ENCODE measurements at places on chromosomes 4 and X.

- DNase-seq: no peak
These were observed 41.1 kb downstream of the AMMECR1 start for GRCh38 chrX:110276778-110277177.

DNA sequence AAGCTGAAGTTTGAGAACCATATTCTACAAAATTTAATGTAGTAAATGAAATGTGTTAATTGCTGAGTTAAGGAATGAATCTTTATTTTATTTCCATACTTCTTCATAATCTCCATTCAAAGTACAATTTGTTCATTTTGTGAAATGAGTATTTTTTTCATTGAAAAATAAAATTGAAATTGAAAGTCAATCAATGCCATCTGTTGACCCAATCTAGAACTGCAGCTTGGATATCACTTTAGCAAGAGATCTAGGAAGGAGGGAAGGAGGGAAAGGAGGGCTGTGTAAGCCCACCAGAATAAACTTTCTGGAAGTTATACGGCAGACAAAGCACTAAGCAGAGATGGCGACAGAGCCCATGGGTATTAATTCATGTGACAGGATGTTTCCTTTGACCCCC lies 128.4 kb downstream of the ZMAT1 start:
- no peak for DNase-seq

GRCh38 chr4:48340276-48340964 lies 909 bp upstream of the SLAIN2 start:
- no peak for DNase-seq

DNA sequence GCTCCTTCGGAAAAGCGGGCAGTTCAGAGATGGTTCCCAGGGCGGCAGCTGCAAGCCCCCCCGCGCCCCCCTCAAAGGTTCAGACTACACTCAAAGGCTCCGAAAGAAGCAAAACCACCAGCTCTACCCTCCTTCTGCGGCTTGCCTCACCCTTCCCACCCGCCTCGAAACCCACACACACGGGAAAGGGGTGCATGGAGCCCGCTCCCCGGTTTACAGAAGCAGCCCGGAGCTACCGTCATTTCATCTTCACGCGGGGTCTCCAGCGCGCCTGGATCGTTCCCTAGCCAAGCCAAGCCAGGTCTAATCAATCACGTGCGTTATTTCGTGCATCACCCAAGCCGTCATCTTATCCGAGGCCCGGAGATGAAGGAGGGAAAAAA lies 1.2 kb downstream of the NLGN4X start:
- DNase-seq: no peak

DNA sequence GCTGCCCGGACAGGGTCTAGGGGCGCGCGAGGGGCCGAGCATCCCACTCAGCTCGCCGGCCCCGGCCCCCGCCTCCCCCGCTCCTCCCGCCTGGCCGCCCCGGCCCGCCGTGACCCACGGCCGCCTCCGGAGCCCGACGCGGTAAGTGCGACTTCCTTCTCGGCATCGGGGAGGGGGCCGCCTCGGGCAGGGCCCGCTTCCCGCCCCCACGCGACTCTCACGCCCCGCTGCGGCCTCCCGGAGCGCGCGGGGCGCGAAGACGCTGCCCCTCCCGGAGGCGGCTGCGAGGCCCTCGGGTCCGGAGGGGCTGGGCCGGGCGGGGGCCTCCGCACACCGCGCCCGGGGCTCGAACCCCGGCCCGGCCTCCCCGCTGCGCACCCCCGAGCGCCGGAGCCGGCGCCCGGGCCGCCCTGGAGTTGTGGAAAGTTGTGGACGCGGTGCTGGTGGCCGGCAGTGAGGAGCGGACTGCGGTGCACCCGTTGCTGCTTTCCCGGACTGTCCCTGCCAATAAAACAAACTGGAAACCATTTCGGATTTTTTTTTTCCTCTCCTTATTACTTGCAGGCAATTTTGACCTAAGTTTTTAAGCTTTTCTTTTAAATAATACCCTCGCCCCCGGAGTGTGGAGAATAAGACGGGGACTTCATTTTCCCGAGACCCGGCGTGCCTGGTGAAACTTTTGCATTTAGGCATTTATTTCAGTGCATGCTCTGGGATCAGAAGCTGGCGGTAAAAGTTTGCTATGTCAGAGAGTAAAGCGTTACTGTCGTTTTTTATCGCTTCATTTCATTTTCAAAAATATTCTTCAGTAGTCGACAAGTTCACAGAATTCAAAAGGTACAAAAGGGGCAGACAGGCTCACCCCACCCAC lies 13.0 kb upstream of the TMEM156 start:
- no peak for DNase-seq

GRCh38 chrX:37383313-37383712 lies 34.1 kb downstream of the PRRG1 start:
- no peak for DNase-seq

DNA sequence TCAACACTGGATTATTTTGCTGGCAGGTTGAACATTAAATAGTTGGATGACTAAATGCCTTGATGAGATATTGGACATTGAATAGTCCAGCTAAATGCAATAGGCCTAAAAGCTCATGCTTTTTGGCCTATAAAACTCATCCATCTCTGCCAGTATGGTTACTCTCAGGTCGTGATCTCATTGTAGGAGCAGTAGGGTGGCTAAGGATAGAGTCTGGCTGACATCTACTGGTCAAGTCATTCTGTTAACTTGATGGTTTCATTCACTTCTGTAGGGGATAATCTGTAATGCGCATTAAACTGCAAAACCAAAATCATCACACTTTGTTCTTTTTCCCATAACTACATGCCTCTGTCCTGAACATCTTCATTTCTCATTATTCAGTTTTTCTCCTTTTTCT lies 227.0 kb downstream of the DKK2 start:
- DNase-seq: no peak

GRCh38 chr4:80452055-80452454 lies 116.5 kb downstream of the CFAP299 start:
- DNase-seq: no peak

DNA sequence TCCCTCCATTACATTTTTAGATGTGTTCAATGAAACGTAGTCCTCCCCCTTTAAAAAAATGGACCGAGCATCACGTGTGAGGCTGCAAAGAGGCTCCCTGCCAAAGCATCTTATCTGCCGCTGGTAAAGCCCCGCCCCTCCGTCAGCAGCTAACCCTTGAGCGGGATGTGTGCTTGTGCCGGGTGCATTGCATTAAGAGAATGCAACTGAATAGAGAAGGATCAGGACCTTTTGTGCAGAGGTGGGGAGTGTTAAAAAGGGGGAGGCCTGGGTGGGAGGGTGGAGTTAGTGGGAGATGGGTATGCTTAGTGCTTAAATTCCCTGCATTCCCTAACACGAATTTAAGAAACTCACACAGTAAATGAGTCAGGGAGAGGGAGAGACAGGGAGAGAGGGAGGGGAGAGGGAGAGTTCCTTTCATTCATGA lies 66.0 kb downstream of the TBL1X start:
- no peak for DNase-seq

DNA sequence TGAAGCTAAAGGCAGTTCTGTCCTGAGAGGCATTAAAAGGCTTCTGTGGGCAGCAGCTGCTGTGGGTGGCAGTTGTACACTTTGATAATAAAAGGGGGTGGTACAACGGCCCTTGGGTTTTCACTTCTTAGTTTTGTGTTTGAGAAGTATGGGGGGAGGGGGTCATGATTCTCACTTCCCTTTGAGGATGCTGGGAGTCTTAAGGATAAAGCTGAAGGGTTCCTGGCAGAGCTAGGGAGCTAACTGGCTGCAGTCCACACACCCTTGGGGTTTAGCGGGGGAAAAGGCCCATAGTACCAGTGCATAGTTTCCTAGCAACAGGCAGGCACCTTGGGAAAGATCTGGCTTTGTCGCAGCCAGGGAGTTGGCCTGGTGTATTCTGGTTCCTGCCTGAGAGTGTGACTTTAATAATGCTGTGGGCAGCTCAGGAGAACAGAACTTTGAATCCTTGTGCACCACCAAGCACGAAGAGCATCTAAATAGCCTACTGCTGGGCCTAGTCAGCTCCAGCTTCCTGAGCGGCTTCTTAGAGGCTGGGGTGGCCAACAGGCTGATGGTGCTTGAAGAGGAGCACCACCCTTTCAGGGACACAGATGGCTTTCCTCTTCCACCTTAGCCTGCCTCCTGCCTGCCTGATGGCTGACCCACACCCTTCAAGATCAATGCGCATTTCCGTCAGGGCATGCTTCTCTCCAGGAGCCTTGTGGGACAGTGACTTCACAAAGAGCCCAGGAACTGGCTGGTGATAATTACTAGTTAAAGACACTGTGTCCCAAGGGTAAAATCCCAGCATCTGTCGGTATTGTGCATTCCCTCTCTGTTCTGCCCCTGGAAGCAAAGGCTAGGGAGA lies 12.5 kb downstream of the ZBTB33 start:
- DNase-seq: no peak

- DNase-seq: no peak
These were observed 61.9 kb downstream of the SLC9A6 start for GRCh38 chrX:136047016-136047642.

DNA sequence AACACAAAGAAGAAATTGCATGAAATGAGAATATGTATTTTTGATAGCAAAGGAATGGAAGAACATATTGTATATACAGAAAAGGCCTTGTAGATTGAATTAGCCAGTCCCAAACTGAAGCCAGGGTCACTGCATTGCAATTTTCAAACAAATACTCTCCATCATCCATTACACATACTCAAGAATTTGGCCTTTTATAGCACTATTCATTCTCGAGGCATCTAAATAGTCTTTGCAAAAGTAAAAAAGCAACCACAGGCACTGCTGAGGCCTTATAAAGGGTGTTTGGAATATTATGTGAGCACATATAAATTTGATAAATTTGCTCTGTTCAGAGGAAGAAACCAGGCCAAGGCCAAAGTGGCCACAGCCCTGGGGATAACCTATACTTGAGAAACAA lies 123.0 kb downstream of the ZNF827 start:
- no peak for DNase-seq

DNA sequence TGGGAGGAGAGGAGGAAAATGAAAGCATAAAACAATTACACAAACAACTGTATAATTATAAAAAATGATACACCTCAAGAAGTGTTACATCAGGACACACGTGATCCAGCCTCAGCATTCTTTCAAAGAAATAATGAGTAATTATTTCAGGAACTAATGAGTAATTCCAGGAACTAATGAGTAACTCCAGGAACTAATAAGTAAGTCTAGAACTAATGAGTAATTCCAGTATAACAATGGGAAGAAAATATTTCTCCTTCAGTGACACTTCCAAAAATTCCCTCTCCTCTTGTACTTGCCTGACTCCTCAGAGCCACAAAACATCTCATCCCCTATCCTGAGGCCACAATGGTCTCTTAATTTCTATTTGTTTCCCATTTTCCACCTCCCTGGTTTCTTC lies 63.5 kb upstream of the COL25A1 start:
- no peak for DNase-seq
